Hepatocyte (in vitro differentiated cells): ENCODE measurements at places on chromosomes 12 and 14. TPM values are rescaled to one million over a fixed set of nuclear protein-coding genes. Genes with fewer than 3 reads are reported as not detected.

GRCh38 chr14:38547961-38548490, 292.1 kb upstream of the CLEC14A start:
- no peaks in the 10 kb centered on the region for H3K27me3 ChIP-seq
- H3K27ac ChIP-seq: no peak overlapping the region
- H3K4me1 ChIP-seq: no peaks in the 10 kb centered on the region
- no peak for DNase-seq
- H3K4me3 ChIP-seq: no peak overlapping the region
- no peaks in the 10 kb centered on the region for H3K36me3 ChIP-seq

DNA sequence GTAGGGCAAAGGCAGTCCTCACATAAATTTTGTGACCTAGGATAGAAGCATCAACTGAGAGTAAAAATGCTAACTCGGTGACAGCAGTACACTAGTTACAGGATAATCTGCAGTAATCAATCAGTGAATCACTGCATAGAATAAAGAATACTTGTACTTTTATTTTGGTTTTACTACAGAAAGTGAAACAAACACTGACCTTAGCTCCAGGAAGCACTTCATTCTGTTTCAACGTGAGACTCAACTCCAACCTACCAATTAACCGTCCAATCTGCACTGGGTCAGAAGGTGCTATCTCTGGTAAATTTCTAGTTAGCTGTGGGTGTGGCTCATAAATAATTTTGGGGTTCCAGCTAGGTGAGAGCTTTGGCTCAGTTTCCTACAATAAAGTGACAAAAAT, 21.8 kb downstream of the ATG2B start:
- no peak overlapping the region for H3K4me3 ChIP-seq
- peaks cover 4% of the 10 kb centered on the region for H3K36me3 ChIP-seq
- no peaks in the 10 kb centered on the region for H3K27me3 ChIP-seq
- no peaks in the 10 kb centered on the region for H3K4me1 ChIP-seq
- no peak overlapping the region for H3K27ac ChIP-seq

- DNase-seq: no peak
- H3K27ac ChIP-seq: no peak overlapping the region
- H3K27me3 ChIP-seq: no peaks in the 10 kb centered on the region
- no peak overlapping the region for H3K4me3 ChIP-seq
These were observed 22.0 kb downstream of the OR5AU1 start for GRCh38 chr14:21133901-21134300.

DNA sequence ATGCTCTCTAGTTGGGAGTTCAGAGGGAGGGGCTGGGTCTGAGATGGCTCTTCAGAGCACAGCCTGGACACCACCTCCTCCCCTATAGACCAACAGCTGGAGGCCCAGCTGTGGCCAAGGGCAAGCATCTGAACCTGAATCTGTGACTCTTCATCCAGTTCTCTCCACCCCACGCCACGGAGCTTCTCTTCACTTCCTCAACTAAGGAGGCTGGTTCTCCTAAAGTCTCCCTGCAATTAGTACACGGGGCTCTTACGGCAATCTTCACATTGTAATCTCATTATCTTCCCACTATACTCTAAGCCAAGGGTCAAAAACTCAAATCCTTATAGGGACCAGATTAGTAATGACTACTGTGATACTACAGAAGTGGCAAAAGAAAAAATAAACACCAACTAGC, 9.8 kb downstream of the NRDE2 start:
- no peak overlapping the region for H3K4me3 ChIP-seq
- DNase-seq: no peak
- H3K4me1 ChIP-seq: no peaks in the 10 kb centered on the region
- no peaks in the 10 kb centered on the region for H3K36me3 ChIP-seq

DNA sequence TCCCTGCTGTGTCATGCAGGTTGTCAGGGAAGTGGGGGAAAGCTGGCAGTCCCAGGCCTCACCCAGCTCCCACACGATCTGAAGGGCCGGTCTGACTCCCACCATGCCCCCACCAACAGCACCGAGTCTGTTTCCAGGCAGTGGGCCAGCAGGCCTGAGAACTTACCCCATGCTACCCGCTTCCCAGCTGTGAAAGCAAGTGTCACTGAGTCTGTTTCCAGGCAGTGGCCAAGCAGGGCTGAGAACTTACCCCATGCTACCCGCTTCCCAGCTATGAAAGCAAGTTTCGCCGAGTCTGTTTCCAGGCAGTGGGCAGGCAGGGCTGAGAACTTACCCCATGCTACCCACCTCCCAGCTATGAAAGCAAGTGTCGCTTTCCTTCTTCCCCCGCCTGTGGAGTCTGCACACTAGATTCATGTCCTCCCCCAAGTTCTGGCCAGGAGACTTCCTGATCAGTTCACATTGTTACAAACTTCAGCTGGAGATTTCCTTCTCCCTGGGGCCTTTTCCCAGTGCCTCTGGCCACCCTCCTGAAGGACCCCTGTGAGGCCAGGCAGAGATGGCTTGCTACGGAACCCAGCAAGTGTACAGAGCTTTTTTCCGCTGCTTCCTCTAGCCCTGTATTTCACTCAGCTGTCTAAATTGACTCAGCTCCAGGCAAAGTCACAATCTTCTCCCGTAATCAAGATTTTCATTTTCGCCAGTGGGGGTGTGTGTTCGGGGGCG, 435.4 kb downstream of the TMTC2 start:
- H3K27me3 ChIP-seq: no peaks in the 10 kb centered on the region
- no peak overlapping the region for H3K4me3 ChIP-seq
- H3K4me1 ChIP-seq: no peaks in the 10 kb centered on the region
- H3K27ac ChIP-seq: no peak overlapping the region
- H3K36me3 ChIP-seq: no peaks in the 10 kb centered on the region
- no peak for DNase-seq

GRCh38 chr12:76790564-76791552, 26.9 kb downstream of the ZDHHC17 start:
- no peaks in the 10 kb centered on the region for H3K36me3 ChIP-seq
- no peak overlapping the region for H3K27ac ChIP-seq
- H3K27me3 ChIP-seq: no peaks in the 10 kb centered on the region
- H3K4me3 ChIP-seq: no peak overlapping the region

DNA sequence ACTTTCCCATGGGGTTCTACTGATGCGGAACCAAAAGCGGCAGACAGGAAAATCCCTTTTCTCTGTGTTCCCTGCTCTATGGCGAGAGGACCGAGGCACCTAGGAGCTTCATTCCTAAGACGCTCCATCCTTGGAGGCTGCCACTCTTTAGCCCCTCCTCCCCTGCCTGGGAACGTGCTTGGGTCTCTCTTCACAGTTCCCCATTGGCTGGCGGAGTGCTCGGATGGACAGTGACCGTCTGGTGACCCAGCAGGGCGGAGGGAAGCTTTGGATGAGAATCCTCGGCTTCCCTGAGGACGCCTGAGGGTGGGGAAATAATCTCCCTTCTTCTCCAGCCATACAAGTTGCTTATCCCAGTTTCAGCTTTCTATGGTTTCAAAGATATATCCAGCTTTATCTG, 37.3 kb downstream of the KCNA5 start:
- H3K4me1 ChIP-seq: no peaks in the 10 kb centered on the region
- H3K27me3 ChIP-seq: peaks cover 6% of the 10 kb centered on the region
- no peaks in the 10 kb centered on the region for H3K36me3 ChIP-seq
- no peak overlapping the region for H3K27ac ChIP-seq
- no peak for DNase-seq
- H3K4me3 ChIP-seq: no peak overlapping the region

GRCh38 chr12:26632756-26633155, 200.2 kb downstream of the ITPR2 start:
- H3K36me3 ChIP-seq: no peaks in the 10 kb centered on the region
- no peak overlapping the region for H3K27ac ChIP-seq
- H3K27me3 ChIP-seq: no peaks in the 10 kb centered on the region
- no peak for DNase-seq

C12orf50 gene
- total RNA-seq: 0.40 TPM in 1 of 2 replicates, not detected in the other

MLEC gene
- 132 and 135 TPM in 2 replicates for total RNA-seq
